ENCODE measurements at places on chromosomes 5 and 9. TPM values are rescaled to one million over a fixed set of nuclear protein-coding genes. Genes with fewer than 3 reads are reported as not detected.

Gene TRPM3
- 0.59 TPM for total RNA-seq

Gene TLE1
- total RNA-seq, result 42.8 TPM

- DNase-seq, result no peak
- no peaks in the 10 kb centered on the region for H3K27me3 ChIP-seq
- H3K4me1 ChIP-seq, result no peaks in the 10 kb centered on the region
- H3K36me3 ChIP-seq, result no peaks in the 10 kb centered on the region
Measured at GRCh38 chr5:120372899-120373298, 91.2 kb upstream of the PRR16 start.

DNA sequence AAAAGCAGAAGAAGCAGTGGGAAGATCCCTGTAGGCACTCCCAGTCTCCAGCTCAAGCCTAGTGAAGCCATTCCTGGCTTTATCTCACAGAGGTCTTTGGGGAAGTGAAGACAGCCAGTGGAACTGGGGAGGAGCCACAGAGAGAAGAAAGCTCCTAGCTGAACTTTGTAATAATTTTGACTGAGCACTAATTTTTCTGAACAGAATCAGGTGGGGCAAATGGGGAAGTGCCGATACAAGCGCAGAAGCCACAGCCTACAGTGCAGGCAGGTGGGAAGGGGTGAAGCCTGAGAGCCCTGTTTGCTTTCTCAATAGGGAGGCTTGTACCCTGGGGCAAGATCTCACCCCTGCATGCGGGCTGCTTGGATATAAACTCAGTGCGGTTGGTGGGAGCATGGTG, 48.4 kb upstream of the SNAPC3 start:
- no peaks in the 10 kb centered on the region for H3K4me1 ChIP-seq
- no peak overlapping the region for H3K27ac ChIP-seq
- no peak for DNase-seq
- no peaks in the 10 kb centered on the region for H3K36me3 ChIP-seq
- H3K27me3 ChIP-seq, result no peaks in the 10 kb centered on the region
- no peak overlapping the region for H3K4me3 ChIP-seq

GRCh38 chr5:16980983-16981382, 44.9 kb upstream of the MYO10 start:
- no peaks in the 10 kb centered on the region for H3K36me3 ChIP-seq
- no peaks in the 10 kb centered on the region for H3K27me3 ChIP-seq
- no peak overlapping the region for H3K27ac ChIP-seq

- no peaks in the 10 kb centered on the region for H3K27me3 ChIP-seq
- peak; percentile 44 for DNase-seq
- H3K4me1 ChIP-seq, result no peaks in the 10 kb centered on the region
- no peaks in the 10 kb centered on the region for H3K36me3 ChIP-seq
- H3K4me3 ChIP-seq, result no peak overlapping the region
- H3K27ac ChIP-seq, result no peak overlapping the region
Measured at GRCh38 chr5:10612251-10612650, 48.4 kb downstream of the ANKRD33B start.

GRCh38 chr9:14221558-14221957, 92.4 kb downstream of the NFIB start:
- DNase-seq, result no peak
- no peak overlapping the region for H3K4me3 ChIP-seq
- H3K36me3 ChIP-seq, result no peaks in the 10 kb centered on the region

GRCh38 chr5:31733371-31733770, 94.4 kb downstream of the PDZD2 start:
- peak overlapping the region; percentile 67 for H3K27ac ChIP-seq
- H3K27me3 ChIP-seq, result no peaks in the 10 kb centered on the region
- H3K4me3 ChIP-seq, result no peak overlapping the region
- H3K36me3 ChIP-seq, result no peaks in the 10 kb centered on the region
- no peaks in the 10 kb centered on the region for H3K4me1 ChIP-seq
- no peak for DNase-seq
